ENCODE measurements at places on chromosomes 13 and 19.

DNA sequence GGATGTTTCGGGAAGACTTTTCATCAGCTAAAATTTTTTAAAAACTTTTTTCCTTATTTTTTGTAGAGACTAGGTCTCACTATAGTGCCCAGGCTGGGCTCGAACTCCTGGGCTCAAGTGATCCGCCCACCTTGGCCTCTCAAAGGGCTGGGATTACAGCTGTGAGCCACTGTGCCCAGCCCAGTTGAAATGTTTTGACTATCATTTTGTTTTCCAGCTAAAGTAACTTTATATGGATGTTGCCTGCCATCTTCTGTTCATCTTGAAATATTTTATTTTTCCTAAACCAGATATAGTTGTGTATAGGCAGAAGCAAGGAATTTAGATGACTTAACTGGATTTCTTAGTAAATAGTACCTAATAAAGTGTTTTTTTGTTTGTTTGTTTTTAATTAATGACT lies 7.0 kb downstream of the CAB39L start:
- no peak for DNase-seq

DNA sequence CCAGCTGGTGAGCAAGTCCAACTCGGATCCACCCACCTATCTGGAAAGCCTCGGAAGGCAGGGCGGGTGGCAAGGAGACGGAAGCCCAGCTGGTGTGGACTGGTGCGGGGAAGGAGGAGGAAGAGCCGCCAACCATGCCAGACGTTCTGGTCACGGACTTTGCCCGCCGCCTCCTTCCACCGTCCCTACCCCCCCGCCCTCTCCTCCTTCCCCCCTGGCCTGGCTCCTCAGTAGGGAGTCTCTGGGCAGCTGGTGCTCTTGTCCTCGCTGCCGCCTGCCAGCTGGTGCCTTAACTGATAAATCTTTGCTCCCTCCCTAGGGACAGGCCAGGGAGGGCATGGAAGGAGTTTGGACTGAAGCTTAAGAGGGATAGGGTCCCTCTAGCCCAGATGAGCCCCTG lies 4.8 kb downstream of the SYNGR4 start:
- no peak for DNase-seq

DNA sequence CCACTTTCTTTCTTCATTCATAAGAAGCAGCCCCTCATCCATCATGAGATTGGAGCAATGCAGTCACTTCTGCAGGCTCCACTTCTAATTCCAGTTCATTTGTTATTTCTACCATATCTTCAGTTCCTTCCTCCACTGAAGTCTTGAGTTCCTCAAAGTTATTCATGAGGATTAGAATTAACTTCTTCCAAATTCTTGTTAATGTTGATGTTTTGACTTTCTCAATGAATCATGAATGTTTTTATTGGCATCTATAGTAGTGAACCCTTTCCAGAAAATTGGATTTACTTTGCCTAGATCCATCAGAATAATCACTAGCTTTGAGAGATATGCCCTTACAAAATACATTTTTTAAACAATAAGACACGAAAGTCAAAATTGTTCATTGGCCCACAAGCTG lies 2567.7 kb upstream of the PCDH20 start:
- no peak for DNase-seq

GRCh38 chr19:45419895-45420294 lies 3.8 kb downstream of the ERCC1 start:
- DNase-seq: no peak

DNA sequence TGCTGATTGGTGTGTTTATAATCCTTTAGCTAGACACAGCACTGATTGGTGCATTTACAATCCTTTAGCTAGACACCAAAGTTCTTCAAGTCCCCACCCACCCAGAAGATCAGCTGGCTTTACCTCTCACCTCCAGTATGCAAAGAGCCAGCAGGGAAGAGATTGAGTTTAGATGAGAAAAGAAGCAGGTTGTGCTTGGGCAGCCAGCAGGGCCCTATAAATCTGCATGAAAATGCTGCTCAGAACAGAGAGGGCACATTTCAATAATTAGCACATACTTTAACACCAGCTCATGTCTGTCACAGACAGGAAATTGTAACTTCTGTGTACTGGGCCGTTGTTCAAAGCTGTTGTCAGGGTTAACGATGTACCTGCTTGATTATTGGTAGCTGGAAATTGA lies 1204.3 kb downstream of the UQCRFS1 start:
- no peak for DNase-seq

- DNase-seq: no peak
Observed at GRCh38 chr13:53018690-53019647, 9.6 kb upstream of the OLFM4 start.

DNA sequence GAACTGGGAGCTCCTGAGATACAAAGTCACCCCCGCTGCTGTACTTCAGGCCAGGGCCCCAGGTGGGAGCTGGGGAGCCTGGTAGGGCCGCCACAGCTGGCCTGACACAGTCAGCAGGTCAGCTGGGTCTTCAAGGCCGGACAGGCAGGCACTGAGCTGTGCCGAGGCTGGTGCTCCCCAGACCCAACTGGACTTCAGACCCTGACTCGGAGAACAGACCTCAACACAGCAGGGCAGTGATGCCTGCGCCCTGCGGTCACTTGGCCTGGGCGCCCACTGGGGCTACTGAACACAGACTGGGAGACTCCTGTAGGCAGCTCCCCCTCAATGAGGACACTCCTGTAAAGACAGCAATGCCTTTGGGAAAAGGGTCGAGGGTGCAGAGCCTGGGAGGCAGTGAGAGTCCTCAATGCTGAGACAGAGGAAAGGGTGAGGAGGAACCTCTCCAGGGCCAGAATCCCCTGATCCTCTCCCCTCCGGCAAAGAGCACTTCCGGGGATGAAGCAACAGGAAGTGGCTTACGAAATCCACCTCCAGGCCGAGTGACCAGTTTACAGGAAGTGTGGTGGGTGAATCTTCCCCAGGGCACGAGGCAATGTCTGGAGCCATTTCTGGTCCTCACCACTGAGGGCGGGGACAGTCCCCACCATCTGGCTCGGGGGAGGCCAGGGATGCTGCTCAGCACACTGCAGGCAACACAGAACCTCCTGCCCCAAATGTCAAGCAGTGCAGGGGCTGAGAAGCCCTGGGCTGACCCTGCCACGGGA lies 40.8 kb upstream of the ISYNA1 start:
- peak; percentile 90 for DNase-seq

- DNase-seq: no peak
Observed at GRCh38 chr13:103663996-103664395, 597.8 kb upstream of the SLC10A2 start.

DNA sequence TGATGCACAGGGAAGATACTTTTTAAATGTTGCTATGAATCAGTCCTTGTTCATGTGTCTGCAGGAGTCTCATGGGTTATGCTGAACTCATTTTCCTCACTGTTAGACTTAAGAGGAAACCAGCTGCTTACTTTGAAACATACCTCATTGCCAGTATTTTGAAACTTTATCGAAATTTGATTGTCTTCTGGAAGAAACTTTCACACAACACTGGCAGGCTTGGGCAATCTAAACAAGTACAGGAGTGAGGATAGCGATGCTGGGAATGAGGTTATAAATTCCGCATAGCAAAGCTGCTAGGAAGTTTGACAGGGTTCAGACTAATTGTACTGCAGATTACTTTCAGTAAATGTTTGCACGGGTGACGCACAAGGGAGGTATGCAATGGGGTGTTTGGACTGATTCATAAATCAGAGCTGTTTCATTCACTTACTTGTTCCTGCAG lies 245.7 kb downstream of the DNAJC15 start:
- no peak for DNase-seq

- DNase-seq: no peak
Observed at GRCh38 chr19:52935434-52935833, 12.2 kb upstream of the ZNF888 start.

GRCh38 chr13:113075711-113076110 lies 29.9 kb upstream of the F7 start:
- no peak for DNase-seq

- DNase-seq: no peak
Observed at GRCh38 chr19:47240556-47240955, 9.6 kb upstream of the BBC3 start.

DNA sequence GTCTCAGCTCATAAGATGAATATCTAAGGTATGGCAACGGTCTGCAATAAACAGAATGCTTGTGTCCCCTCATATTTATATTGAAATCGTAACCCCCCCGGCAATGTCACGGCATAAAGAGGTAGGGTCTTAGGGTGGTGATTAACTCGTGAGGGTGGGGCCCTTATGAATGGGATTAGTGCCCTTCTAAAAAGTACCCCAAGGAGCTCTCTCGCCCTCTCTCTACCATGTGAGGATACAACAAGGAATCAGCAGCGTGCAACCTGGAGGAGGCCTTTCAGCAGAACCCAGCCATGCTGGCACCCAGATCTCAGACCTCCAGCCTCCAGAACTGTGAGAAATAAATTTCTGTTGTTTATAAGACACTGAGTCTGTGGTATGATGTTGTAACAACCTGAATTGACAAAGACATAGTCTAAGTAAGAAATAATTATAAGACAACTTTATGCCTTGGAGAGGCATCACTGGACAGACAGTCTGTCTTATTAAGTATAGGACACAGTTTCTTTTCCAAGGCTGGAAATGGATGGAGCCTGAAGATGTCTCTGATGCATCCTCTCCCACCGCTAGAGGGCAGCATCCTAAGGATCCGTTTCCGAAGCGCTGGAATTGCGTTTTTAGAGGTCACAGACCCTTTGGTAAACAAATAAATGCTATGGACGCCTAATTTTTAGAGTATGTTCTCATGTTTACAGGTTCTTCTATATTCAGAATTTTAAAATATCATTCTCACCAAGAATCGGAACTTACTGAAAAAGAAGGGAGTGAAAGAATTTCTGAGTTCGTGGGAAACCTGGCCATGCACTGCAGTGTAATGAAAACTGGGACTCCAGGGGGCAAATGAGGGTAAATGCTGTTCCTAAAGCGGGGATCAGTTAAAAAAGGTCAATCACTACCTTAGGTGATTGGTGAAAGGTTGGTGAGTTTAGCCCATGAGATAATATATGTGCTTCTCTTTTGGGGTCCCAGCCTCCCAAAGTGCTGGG lies 13.3 kb upstream of the LEUTX start:
- DNase-seq: no peak

- no peak for DNase-seq
Observed at GRCh38 chr19:1224847-1225246, 13.0 kb downstream of the CBARP start.

- DNase-seq: no peak
Observed at GRCh38 chr19:23822735-23823134, 64.0 kb upstream of the ZNF681 start.

DNA sequence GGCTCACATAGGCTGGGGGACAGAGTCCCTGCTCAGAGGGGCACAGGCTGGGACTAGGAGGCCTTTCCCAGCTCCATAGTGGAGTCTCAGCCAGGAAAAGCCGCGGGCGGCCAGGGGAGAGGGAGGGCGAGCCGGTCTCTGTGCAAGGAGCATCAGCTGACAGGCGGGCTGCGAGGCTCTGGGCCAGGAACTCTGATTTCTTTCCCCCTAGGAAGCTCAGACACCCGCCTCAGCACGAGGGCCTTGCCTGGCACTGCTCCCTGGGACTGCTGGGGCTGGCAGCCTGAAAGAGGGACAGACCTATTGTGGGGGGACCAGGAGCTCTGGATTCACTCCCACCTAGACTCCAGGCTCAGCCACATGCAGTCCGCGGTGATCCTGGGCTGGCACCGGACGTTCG lies 2.2 kb upstream of the PLK5 start:
- DNase-seq: no peak

GRCh38 chr19:10420444-10421239 lies at the start of gene PDE4A:
Gene PDE4A, plus strand, starts transcription at chr19:10420538. Its CDS starts 227 bp downstream, at chr19:10420765.
- DNase-seq: peak; percentile 78

DNA sequence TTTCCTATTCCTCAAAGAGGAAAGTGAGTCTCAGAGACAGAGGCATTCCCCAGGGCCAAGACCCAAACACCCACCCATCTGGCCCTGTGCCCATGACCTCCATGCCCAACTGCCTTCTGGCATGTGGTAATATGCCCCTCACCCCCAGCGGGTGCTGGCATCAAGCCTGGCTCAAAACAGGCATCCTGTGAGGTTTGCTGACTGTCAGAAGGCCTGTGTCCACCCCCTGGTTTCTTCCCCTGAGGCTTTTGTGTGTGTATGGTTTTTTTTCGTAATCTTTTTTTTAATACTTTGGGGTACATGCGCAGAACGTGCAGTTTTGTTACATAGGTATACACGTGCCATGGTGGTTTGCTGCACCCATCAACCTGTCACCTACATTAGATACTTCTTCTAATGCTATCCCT lies 7.6 kb upstream of the KANK2 start:
- no peak for DNase-seq

GRCh38 chr13:66128692-66129269 lies 1101.4 kb downstream of the PCDH9 start:
- no peak for DNase-seq

- no peak for DNase-seq
Observed at GRCh38 chr13:113357529-113357928, 6.4 kb downstream of the GRTP1 start.

GRCh38 chr19:389935-390289 lies 19.0 kb downstream of the C2CD4C start:
- DNase-seq: no peak

DNA sequence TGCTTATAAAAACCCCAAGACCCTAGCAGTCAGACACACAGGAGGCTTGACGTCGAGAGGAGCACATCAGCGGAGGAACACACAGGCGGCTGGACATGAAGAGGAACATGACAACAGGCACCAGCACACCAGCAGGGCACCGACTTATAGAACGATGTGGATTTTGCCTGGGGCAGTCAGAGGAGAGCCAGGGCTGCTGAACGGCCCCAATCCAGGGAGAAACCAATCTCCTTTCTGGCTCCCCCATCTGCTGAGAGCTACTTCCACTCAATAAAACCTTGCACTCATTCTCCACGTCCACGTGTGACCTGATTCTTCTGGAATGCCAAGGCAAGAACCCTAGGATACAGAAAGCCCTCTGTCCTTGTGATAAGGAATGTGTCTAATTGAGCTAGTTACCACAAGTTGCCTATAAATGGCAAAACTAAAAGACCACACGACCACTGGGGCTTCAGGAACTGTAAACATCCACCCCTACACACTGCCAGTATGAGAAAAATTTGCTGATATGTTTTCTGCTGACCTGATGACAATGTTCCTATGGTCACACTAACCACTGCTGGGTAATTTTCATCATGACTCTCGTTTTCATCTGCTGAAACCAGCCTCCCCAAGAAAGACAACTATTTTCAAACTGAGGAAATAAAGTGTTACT lies 35.8 kb upstream of the CEACAM21 start:
- no peak for DNase-seq

DNA sequence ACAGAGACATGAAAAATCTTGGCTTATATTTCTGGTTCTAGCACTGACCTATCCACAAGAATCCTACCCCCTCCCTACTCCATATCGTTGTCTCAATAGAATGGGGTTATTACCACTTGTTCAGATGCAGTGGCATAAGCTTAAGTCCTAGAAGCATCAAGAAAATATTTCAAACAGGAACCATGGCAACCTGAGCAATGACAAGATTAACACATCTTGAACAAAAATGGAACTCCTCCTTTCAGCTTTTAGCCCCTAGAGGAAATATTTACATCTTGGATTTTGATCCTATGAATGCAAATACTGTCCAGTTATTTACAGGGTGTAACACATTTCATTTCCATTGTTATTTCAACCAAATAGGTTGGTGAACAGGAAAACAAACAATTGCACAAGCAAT lies 46.1 kb upstream of the TSC22D1 start:
- DNase-seq: no peak

GRCh38 chr19:8069096-8069973 lies 16.8 kb downstream of the CCL25 start:
- DNase-seq: no peak

- no peak for DNase-seq
Observed at GRCh38 chr13:73081256-73081915, 22.6 kb downstream of the KLF5 start.

- no peak for DNase-seq
Observed at GRCh38 chr13:50713523-50714248, 129.8 kb downstream of the DLEU7 start.

All from HuH-7.5 (cell line).